ENCODE measurements at places on chromosomes 12 and 14.
A peak's percentile ranks its signal among the peaks of the same experiment; 100 is the strongest.

GRCh38 chr12:62766496-62766895 lies 168.5 kb downstream of the PPM1H start:
- DNase-seq = no peak

- no peak for DNase-seq
Measured at GRCh38 chr12:62963486-62964041, 28.6 kb upstream of the PPM1H start.

- peak; percentile 95 for DNase-seq
Measured at GRCh38 chr14:22871224-22872032, at the start of gene LRP10. TSS of gene LRP10 (plus strand) at chr14:22871740. CDS start at chr14:22872304, 564 bp downstream.

- no peak for DNase-seq
Measured at GRCh38 chr12:87234898-87235297, 794.3 kb downstream of the C12orf50 start.

DNA sequence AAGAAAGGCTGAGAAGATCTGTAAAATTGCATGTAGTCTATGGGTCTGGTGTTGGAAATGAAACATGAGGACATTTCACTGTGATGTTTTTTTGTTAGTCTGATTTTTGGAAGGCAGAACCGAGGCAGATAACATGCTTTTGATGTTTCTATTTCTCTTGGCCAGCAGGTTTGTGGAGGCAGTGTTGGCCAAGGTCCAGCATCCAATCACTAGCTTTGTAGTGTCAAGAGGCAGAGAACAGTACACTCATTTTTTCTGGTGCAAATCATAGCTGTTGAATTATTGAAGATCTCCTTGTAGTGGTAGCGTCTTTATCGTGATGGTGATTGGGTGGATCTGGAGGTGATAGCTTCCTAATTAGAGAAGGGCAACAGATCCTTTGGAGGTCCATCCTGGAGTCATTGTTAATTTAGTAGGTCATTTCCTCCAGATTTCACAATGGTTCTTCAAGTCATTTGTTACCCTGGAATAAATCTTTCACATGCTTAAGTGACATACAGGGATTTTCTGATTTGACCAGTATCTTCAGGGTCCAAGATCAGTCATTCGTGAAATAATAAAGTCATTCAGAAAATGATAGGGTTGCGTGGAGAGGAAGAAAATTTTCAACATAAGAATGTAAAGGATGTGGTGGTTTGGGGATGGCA lies 252.4 kb upstream of the CPNE8 start:
- DNase-seq = no peak

DNA sequence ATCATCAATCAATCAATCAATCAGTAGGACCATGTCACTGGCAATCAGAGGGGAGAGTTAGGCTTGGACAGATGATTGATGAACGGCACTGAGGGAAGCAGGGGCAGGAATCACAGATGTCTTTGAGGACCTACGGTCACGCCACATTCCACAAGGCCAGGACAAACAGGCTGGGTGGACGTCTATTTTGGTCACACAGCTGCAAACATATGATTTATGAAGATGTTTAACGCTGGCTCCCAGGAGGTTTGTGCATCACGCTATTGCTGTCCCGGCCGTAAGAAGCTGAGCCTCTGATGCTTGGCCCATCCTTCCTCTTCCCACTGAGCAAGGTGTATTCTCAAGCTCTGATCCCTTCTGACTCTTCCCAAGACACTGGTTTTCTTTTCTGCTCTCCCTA lies 160.8 kb downstream of the FOXN3 start:
- DNase-seq = no peak

- DNase-seq = no peak
Measured at GRCh38 chr12:13913371-13913770, 68.0 kb downstream of the GRIN2B start.

DNA sequence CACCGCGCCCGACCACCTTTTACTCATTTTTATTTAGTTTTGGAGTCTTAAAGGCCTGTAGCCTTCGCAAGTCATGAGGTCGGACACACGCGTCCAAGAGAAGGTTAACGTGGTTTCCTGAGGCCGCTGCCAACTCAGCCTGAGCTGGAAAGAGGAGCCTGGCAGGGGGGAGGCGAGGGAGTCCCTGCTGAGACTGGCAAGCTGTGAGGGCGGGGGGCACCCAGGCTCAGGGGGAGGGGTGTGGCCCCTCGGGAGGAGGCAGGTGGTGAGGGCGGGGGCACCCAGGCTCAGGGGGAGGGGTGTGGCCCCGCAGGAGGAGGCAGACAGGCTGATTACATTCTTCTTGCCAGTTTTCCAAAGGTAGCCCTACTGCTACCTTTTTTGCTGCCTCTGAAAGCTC lies 143.2 kb downstream of the PIWIL1 start:
- DNase-seq = no peak

GRCh38 chr14:67317822-67318221 lies 41.8 kb downstream of the ATP6V1D start:
- no peak for DNase-seq

- DNase-seq = no peak
Measured at GRCh38 chr12:96294831-96295230, 100.7 kb downstream of the ELK3 start.

GRCh38 chr14:33932576-33933345 lies 18.1 kb downstream of the EGLN3 start:
- DNase-seq = no peak

DNA sequence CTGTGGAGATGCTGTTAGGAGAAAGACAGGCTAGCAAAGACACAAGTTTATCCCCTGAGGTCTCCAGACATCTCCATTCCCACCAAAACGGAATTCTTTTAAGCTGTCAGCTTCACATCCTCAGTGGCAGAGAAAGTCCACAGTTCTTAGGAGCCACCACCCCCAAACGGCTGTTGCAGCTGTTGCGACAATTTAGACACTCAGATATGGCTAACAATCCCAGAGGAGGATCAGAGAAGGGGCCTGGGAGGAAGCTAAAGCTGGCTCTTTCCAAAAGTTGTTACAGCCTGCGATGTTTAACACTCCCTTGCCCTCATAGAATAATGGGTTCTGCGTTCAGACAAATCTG lies 1.9 kb upstream of the ATP5MC2 start:
- DNase-seq = no peak
